ENCODE measurements at places on chromosomes 11 and 22. TPM values are rescaled to one million over a fixed set of nuclear protein-coding genes. Genes with fewer than 3 reads are reported as not detected.

- DNase-seq = no peak
Observed at GRCh38 chr11:122036018-122036417, 80.0 kb downstream of the BLID start.

GRCh38 chr22:16783930-16784354 is 41.3 kb downstream of the XKR3 start:
- DNase-seq = no peak

DNA sequence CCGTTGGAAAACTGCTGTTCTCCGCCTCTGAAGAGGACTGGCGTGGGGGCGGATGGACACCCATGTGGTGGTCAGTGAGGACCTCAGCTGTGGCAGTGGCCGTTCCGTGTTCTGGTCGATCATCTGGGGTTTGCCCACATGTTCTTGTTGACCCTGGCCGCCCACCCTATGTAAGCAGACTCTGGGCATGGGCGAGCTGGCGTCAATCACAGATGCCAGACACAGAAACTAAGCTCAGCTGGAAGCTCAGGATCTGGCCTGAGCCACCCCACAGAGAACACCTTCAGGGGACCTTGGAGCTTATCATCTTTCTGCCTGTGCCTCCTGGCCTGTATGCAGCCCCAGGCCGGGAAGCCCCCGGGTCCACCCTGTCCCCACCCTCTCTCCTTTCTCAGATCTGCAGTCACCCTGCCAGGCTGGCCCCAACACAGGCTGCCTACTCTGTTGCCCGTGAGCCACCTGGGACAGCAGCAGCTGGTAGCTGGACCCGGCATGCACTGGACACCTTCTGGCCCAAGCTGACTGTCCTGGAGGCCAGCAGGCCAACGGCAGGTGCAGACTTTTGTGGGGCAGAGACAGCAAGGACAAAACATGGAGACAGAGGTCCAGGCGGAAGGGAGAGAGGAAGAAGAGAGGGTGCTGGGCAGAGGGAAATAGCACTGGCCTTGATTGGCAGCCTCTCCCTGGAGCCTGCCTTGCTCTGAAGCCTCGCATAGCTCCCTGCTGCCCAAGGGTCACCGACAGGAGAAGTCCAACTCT is 91.5 kb downstream of the PHF21B start:
- no peak for DNase-seq

PKDREJ gene
- 0.52 TPM for polyA plus RNA-seq

OR2D2 gene
- not detected for polyA plus RNA-seq

C22orf31 gene
- polyA plus RNA-seq = 0.76 TPM

RAPSN gene
- polyA plus RNA-seq = 0.23 TPM

ADAMTS8 gene
- 2.8 TPM for polyA plus RNA-seq

Data from renal pelvis (tissue), 12 donors.